ENCODE measurements at places on chromosomes 5 and 9. TPM values are rescaled to one million over a fixed set of nuclear protein-coding genes. Genes with fewer than 3 reads are reported as not detected.

Gene NME5
- 1.7 TPM for total RNA-seq

Gene SLC6A19
- not detected for total RNA-seq

Gene TRIM7
- total RNA-seq: 2.4 TPM

Gene GABRG2
- total RNA-seq: not detected

Gene CFAP77
- total RNA-seq: not detected

Gene NUDT12
- total RNA-seq: 17.2 TPM

Gene TTC23L
- total RNA-seq: under 0.01 TPM

Gene DPP7
- total RNA-seq: 45.3 TPM

Gene CTNNAL1
- total RNA-seq: 239 TPM

Gene PHF24
- total RNA-seq: 0.11 TPM

Gene TPPP
- total RNA-seq: 0.25 TPM
